Activated T-cell treated with anti-CD3 and anti-CD28 coated beads, Interleukin-2, amount 50 U/mL, for 72 hours (primary cell): ENCODE measurements at places on chromosomes 6 and 20.
A peak's percentile ranks its signal among the peaks of the same experiment; 100 is the strongest.

DNA sequence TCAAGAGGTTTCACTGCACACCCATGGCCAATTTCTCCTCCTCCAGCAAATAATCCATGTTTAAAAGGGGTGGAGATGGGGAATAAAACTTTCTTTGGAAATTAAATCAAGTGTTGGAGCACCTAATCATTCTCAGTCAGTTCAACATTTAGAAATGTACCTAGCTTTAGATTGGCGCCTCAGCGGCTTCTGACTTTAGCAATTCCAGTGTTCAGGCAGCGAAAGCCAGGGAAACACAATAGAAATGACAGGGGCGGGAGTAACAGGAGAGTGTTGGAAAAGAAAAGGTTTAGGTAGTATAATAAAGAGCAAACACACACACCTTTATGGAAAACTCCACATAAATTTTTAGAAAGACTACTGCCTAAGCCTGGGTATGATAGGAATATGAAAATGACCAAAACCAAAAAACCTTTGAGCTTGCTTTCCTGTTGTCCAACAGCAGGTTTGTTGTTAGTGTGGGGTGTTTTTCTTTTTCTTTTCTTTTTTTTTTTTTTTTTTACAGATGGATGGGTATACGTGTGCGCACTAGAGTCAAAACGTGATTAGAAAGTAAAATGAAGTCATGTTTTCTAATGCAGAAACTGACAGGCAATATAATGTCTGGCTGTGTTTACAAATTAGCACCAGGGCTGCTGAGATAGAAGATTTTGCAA is 7.7 kb downstream of the TFAP2A start:
- no peak for DNase-seq

DNA sequence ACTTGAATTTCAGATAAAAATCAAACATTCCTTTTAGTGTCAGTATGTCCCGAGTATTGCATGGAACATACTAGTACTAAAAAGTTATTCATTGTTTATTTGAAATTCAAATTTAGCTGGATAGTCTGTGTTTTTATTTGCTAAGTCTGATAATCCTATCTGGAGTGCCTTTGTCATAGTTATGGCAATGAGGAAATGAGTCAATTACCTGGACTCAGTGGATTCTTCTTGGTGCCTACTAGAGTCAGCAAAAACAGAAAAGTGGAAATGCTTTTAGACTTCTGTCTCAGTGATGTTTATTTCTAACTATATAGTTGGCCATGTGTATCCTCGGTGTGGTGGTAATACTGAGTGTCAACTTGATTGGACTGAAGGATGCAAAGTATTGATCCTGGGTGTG is 121.3 kb upstream of the EEF1E1 start:
- DNase-seq: no peak

GRCh38 chr6:141208101-141208500 is 924.6 kb upstream of the GJE1 start:
- DNase-seq: no peak

GRCh38 chr20:38665506-38666285 is 58.6 kb upstream of the SLC32A1 start:
- DNase-seq: no peak

DNA sequence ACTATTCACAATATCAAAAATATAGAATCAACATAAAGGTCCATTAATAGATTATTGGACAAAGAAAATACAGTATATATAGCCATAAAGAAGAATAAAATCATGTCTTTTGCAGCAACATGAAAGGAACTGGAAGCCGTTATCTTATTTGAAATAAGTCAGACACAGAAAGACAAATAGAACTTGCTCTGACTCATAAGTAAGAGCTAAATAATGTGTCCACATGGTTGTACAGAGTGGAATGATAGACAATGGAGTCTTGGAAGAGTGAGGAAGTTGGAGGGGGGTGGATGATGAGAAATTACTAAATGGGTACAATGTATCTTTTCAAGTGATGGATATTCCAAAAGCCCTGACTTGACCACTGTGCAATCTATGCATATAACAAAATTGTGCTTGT is 613.5 kb downstream of the PHF3 start:
- no peak for DNase-seq

DNA sequence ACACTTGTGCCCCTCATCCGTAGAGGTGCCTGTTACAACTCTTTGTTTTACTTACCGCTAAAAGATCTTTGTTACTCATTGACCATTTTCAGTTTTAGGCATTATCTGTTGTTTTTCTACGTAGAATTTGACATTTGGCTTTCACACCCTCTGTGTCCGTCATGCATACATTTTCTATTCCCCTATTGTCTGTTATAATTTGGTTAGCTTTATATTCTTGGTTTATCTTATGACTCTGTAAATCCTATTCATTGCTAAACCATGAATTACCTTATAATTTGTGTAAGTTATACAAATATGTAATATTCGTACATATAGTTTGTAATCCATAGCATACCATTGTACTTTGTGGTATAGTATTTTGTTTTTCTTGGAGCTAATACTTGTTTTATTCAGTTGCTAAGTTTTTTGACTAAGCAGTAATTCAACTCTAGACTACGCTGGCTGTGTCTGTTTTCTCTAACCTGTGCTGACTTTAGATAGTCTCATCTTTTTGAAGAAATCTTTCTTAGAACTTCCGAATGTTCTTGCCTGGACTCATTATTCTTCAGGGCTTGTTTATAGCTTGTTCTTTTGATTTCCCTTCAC is 21.8 kb downstream of the CDC5L start:
- no peak for DNase-seq

DNA sequence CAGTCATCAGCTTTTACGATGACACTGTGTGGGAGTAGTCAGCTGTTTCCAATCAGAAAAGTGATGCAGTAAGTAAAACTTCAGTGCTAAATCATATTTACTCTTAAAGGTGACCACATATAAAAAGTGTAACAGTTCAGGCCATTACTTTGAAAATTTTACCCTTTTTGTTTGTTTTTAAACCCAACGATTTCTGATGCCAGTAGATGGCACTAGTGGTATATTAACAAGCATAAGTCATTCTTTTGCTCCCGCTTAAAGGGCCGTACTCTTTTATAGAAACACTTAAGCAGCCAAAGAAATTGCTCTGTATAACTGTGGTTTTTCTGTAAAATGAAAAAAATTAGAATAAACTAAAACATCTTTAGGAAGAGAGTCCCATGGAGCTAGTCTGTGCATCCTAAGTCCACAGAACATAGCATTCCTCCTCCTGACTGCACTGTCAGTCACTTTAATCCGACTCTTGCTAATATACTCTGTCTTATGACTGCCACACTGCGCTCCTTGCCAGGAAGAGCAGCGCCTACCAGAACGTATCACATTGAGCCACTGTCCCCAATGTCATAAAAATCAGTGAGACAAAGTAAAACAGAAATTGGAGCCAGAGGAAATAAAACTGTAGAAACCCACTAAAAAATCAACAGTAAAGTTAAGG is 25.0 kb downstream of the HEBP2 start:
- no peak for DNase-seq

GRCh38 chr20:20360464-20360863 is 7.4 kb upstream of the INSM1 start:
- peak; percentile 36 for DNase-seq

DNA sequence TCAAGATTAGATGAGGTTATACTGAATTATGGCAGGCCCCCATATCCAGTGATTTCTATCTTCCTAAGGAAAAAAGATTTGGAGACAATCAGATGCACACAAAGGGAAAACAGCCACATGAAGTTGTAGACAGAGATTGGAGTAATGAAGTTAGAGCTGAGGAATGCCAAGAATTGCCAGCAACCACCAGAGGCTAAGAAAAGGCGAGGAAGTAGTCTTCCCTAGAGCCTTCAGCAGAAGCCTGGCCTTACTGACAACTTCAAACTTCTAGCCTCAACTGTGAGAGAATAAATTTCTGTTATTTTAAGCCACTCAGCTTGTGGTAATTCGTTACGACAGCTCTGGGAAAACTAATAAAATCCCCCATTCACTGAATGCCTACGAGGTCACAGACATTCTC is 473.9 kb downstream of the COL12A1 start:
- DNase-seq: no peak

GRCh38 chr20:64140061-64140931 is 24.0 kb upstream of the MYT1 start:
- DNase-seq: no peak

DNA sequence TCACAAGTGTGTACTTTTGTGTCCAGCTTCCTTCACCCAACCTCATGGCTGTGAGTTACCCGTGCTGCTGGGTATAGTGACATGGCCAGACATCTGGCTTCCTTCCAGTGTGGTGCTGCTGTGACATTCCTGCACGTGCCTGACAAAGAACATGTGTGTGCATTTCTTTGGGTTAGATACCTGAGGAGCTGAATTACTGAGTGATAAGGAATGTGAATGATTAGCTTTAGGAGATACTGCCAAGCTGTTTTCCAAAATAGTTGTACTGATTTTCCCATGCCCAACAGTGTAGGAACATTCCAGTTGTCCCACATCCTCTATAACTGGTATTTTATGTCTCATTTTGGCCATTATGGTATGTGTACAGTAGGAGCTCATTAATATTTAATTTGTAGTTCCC is 132.5 kb downstream of the PREX1 start:
- no peak for DNase-seq

DNA sequence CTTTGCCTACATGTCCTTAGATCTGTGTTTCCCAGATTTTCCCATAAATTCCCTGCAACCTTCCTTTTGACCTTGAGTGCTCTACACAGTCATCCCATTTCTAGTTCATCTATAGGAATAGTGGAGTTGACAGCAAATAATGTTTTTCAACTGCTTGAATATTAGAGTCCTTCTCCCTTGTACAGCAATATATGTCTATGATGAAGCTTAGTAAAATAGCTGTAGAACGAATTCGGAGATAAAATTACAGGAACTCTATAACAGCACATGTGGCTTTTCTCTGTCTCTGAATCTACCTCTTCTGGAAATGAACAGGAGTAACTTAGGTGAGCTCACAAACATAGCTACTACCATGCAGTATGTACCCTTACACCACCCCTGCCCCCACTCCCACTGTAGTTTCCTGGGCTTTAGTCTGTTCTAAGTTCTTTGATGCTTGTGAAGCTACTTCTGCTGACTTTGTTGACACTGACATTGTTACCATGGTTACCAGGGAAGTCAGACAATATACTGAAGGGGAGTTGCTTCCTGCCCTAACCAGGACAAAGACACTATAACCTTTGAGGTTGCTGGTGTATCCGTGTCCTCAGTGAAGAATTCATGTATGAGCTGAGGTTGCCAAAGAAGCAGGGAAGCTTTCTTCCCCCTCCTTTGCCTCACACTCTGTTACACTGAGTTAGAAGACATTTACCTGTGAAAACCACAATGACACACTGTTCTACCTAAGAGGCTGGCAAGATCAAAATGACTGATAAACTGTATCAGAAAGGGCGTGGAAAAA is 35.8 kb upstream of the SHLD1 start:
- peak; percentile 51 for DNase-seq

DNA sequence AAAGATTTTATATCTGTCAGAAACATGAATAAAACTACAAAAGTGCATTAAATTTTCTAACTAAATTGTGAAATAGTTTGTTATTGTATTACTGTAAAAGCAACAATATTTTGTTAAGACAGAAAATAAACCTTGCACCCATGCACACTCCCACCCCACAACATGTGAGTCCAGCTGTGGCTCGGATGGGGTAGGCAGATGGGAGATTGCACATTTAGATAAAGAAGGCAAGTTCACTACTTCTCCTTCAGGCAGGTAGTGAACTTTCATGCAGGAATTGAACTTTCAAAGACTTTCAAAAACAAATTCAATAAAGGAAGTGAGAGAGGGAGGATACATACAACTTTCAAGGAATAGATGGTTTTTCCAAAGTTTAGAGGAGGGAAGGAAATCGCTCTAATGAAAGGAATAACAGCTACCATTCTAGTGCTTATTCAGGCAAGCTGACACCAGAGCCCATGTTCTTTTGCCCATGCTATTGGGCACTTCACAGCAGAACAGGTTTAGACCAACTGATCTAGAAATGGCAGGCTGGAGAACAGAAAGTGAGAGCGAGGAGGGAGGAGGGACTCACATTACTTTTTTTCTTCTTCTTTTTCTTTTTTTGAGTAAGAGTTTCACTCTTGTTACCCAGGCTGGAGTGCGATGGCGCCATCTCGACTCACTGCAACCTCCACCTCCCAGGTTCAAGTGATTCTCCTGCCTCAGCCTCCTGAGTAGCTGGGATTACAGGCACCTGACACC is 28.5 kb downstream of the SF3B5 start:
- DNase-seq: peak; percentile 64

GRCh38 chr20:58449681-58450221 is 60.7 kb downstream of the VAPB start:
- no peak for DNase-seq

DNA sequence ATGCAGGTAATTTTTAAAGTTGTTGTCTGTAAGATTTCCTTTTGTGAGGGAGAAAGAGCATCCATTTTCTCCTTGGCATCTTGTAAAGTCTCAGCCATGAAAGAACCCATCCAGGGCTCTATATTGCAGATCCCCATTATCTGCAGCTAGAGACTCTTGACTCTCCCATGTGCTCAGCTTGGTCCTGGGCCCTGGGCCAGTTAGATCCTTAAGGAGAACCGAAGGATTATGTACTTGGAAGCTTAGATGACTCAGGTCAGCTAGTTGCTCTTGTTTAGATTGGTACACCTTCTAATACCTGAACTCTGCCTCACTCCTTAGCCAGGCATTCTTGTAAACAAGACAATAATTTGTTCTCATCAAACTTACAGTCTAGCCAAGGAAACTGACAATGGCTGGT is 1617.6 kb downstream of the KHDRBS2 start:
- DNase-seq: no peak

DNA sequence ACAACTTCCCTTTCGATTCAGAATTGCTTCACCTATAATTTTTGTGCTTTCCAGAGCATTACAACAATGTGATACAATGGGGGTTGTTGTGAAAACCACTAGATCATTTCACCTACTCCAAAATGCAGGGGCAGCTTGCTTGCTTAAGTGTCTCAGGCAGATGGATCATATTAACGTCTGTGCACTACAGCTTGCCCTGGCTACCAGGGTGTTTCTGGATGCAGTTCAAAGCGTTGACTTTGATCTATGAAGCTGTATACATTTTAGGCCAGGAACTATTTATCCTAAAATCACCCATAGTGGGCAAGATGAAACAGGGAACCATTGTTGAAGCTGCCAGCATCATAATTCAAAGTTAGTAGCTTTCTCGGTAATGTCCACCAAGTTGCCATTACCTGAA is 339.5 kb upstream of the HSF2 start:
- DNase-seq: no peak

- DNase-seq: no peak
Measured at GRCh38 chr20:3358676-3359340, 48.7 kb downstream of the DNAAF9 start.

GRCh38 chr6:167163476-167164011 is 5.8 kb upstream of the GPR31 start:
- DNase-seq: no peak

- DNase-seq: peak; percentile 24
Measured at GRCh38 chr6:145898376-145898775, 65.8 kb downstream of the SHPRH start.

GRCh38 chr20:60627751-60628565 is 624.1 kb upstream of the CDH4 start:
- DNase-seq: no peak
